ENCODE measurements at places on chromosomes 6 and 20.

DNA sequence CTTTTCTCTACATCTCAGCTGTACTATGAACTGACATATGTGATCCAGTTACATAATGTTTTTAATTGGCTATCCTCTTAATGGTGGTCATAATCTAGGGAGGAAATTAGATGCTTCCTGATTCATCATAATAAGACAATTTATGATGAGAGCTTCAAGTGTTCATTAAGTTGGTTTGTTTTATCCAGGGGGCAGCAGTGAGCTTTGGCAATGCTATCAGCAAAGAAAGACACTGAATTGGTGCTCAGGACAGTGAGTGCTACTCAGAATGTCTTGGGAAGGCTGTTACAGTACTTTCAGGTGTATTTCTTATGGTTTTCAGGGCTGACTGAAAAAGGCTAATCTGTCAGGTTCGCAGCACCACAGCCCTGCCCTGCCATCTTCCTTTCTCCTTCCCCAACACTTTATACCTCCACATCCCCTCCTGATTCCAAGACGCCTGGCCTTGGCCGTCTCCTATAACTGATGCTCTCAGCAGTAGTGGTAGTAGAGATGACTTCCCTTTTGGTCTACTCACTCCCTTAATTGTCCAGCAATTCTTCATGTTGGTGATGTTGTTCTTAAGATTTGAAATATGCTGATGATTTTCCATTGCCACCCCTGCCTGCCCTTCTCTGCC lies 67.0 kb upstream of the TNFAIP3 start:
- peak; percentile 26 for DNase-seq

GRCh38 chr6:111406200-111406721 lies 76.8 kb downstream of the REV3L start:
- DNase-seq: no peak

GRCh38 chr20:58714340-58714922 lies 21.8 kb downstream of the NPEPL1 start:
- DNase-seq: no peak

DNA sequence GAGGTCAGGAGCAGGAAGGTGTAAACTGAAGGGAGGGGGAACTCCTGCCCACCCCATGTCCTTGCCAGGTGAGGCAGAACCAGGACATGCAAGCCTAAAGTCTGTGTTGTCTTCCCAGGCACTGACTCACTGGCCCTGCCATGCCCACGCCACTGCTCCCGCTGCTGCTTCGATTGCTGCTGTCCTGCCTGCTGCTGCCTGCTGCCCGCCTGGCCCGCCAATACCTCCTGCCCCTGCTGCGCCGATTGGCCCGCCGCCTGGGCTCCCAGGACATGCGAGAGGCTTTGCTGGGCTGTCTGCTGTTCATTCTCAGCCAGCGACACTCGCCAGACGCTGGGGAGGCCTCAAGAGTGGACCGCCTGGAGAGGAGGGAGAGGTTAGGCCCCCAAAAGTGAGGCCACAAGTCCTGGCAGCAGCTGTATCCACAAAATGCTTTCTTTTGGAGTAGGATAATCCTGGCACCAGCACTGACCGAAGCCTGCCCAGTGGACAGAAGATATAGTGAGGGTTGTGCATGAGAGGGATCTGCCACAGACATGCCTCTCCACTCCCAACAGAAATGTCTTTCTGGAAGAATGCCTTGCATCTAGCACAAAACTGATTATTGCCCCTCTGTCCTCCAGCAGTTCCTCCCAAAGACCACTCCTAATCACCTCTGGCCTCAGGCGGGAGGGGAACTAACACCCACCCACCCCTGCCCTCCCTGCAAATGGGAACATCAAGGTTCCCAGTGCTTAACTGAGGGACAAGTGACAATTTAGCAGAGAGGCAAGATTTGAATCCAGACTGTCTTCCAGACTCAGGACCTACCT lies 812 bp downstream of the MYMX start:
- no peak for DNase-seq

DNA sequence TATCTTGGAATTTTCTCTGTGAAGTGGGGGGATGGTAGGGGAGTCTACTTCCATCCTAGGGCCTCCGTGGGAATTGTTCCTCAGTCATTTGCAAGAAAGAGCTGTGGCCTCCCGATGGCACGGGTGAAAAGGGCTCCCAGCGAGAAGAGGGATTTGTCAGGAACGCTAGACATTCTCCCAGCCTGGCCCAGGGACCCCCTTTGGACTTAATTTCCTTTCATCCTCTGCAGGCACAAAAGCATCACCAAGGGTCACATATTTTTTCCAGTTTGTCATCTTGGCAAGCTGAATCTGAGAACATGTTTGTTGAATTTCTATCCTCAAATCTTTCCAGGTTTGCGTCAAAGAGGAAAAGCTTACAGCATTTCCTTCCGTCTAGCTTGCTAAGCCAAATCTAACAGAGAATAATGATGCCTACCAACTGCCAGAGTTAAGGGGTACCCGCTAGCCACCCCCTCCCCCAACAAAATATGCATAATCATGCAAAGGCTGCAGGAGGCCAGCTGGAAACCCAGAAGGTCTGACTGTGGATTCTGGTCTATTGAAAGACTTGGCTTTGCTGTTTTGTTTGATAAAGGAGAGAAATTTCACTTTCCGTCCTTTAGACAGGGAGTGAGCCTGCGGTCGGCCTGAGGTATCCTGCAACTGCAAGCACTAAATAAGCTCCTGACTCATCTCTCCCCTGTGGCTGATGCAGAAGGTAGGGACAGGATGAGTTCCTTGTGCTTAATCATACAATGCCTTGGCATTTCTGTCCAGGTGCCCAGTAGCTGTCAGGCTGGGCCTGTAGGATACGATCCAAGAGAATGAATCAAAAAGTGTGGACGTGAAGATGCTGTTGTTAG lies 23.1 kb downstream of the PSMG4 start:
- DNase-seq: no peak

DNA sequence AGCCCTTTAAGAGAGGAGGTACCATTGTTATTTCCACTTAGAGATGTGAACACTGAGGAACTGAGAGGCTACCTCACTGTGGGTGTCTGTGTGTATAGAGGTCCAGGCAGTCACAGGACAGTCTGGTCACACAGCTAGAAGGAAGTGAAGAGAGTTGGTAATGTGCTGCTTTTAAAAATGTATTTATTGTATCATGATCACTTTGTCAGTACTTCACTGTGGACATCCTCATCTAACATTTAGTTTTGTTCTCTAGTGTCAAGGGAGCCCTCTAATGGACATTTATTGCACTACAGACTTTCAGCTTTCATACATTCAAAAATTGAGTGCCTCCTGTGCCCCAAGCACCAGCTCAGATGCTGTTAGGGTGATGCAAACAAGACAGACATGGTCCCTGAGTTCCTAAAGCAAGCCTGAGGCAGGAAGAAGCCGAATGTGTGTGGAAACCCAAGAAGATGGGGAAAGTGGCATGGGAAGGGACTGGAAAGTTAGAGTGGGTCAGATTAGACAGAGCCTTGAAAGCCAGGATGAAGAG lies 123.0 kb downstream of the SLC16A10 start:
- no peak for DNase-seq

- peak; percentile 42 for DNase-seq
Measured at GRCh38 chr20:57390604-57391438, at the start of gene RBM38. TSS of gene RBM38 (plus strand) at chr20:57391396. CDS start at chr20:57391582, 186 bp downstream.

- no peak for DNase-seq
Measured at GRCh38 chr20:31484001-31484400, 8.9 kb downstream of the REM1 start.

GRCh38 chr20:23652926-23653325 lies 15.2 kb upstream of the CST3 start:
- DNase-seq: no peak

- no peak for DNase-seq
Measured at GRCh38 chr20:5544712-5545111, 205.5 kb upstream of the SHLD1 start.

DNA sequence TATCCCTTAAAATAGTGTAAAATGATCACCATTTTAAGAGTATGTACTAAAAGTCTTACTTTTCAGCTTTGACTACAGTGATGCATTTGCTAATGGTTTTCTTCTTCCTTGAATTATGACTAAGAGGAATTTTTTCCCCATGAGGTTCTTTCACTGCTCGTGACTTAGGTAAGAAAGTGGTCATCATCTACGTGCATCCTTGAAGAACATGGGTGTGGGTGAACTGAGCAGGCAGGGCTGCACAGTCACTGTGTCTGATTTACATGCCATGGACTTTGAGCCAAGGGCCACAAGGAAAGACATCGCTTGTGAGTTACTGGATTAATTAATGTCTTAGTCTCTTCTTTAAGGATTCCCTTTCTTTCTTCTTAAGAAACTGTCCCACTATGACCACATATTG lies 33.3 kb downstream of the NQO2 start:
- no peak for DNase-seq

GRCh38 chr6:136846046-136846445 lies 23.7 kb downstream of the PEX7 start:
- DNase-seq: no peak

- no peak for DNase-seq
Measured at GRCh38 chr20:61350500-61351250, 98.6 kb downstream of the CDH4 start.

DNA sequence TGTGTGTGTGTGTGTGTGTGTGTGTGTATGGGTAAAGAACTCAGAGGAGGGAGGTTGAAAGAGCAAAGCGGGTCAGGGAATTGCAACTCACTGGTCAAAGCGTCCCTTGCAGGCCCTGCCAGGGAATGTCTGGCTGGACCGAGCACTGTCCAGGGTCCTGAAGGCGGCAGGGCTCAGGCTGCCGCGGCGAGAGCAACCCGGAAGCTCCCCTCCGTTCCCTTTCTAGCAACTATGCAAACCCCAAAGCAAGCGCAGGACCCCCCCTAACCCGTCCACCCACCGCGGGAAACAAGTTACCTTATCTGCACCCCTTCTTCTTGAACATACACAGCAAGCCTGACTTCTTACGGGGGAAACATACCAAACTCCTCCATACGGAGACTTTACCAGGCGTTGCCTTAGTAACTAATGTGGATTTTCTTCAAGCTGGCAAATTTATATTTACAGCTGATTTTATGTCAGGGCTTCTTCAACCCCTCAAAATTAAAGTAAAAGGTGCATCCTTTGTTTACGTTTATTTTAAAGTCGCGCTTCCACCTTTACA lies 538 bp upstream of the GRM1 start:
- peak; percentile 6 for DNase-seq

- no peak for DNase-seq
Measured at GRCh38 chr20:2930538-2930937, 57.3 kb downstream of the PTPRA start.

GRCh38 chr20:46414608-46415007 lies 8.2 kb upstream of the ELMO2 start:
- DNase-seq: no peak

GRCh38 chr6:112800439-112800838 lies 453.3 kb downstream of the RFPL4B start:
- DNase-seq: no peak

DNA sequence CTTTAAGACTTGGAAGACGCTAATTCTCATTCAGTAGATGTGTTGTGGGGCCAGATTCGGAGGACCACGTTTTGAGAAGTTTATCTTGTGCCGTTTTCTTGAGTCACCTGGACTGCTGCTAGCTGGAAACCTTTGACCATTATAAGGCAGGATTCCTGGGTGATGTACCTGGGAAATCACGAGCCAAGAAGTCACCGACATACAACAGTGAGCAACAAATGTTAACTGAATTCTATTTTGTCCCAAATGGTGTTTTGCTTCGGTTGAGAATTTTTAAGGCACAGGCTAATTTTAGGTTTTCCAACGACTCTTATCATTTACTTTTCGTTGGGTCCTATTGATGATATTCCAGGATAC lies 93.4 kb upstream of the BTN3A2 start:
- no peak for DNase-seq

GRCh38 chr20:60365882-60366281 lies 407.7 kb downstream of the CDH26 start:
- no peak for DNase-seq

GRCh38 chr6:11705483-11705882 lies 73.1 kb downstream of the ADTRP start:
- no peak for DNase-seq

GRCh38 chr6:1716868-1717267 lies 107.2 kb downstream of the FOXC1 start:
- DNase-seq: no peak

DNA sequence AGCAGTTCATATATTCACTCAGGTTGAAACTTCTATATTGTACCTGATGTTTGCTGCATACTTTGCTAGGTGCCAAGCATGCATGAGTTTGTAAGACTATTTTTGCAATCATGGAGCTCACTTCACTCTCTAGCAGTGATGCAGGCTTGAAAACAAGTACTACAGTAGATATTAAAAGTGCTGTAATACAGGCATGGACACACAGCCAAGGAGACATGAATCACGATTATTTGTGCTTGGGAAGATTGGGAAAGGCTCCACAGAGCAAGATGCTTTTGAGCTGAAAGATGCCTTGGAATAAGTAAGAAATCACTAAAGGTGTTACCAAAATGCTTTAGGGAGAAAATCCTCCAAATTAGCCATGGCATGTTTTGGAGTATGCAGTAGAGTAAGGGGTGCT lies 427.4 kb downstream of the UTRN start:
- DNase-seq: no peak

- no peak for DNase-seq
Measured at GRCh38 chr6:27139756-27140579, 107.5 kb upstream of the PRSS16 start.
